A673 (cell line): ENCODE measurements at places on chromosomes 13 and 19. TPM values are rescaled to one million over a fixed set of nuclear protein-coding genes. Genes with fewer than 3 reads are reported as not detected.

Gene ZNF426
- 17.2 and 18.1 TPM in 2 replicates for total RNA-seq

DNA sequence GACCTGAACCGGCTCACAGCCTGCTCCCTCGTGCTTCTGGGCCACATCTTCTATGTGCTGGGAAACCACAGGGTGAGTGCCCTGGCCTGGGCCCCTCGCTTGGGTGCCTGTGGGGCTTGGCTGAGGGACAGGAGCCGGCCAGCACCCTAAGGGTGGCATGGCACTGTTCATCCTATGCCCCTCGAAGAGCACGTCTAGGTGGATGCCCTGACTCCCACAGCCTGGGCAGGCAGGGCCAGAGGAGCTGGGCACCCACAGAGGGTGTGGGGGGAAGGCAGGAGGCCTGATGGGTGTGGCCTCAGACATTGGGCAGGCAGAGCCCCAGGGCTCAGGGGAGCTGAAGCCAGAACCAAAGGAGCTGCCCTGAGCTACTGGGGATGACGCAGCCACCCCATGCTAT lies 28.7 kb downstream of the MAU2 start:
- H3K27me3 ChIP-seq: no peaks in the 10 kb centered on the region
- peaks cover 53% of the 10 kb centered on the region for H3K36me3 ChIP-seq
- no peak overlapping the region for H3K4me3 ChIP-seq

DNA sequence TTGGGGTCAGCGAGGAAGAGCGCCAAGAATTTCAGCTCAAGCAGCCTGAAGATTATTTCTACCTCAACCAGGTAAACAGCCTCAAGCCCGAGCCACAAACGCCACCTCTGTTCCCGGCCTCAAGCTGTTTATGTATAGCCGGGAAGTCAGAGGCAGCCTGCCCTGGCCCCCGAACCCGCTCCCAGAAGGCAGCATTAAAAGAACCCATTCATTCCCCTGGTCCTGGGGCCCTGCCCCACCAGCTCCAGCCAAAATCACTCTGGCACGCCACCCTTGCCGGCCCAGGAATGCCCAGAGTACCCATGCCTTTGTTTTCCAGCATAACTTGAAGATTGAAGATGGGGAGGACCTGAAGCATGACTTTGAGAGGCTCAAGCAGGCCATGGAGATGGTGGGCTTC lies 61.2 kb upstream of the USE1 start:
- no peak overlapping the region for H3K4me3 ChIP-seq
- no peaks in the 10 kb centered on the region for H3K4me1 ChIP-seq
- DNase-seq: no peak
- H3K27me3 ChIP-seq: no peaks in the 10 kb centered on the region
- H3K36me3 ChIP-seq: peaks cover 11% of the 10 kb centered on the region
- H3K27ac ChIP-seq: no peak overlapping the region

- DNase-seq: peak; percentile 32
- H3K27me3 ChIP-seq: no peaks in the 10 kb centered on the region
- no peak overlapping the region for H3K27ac ChIP-seq
- H3K36me3 ChIP-seq: no peaks in the 10 kb centered on the region
Measured at GRCh38 chr13:97743938-97744337, 209.5 kb upstream of the IPO5 start.

DNA sequence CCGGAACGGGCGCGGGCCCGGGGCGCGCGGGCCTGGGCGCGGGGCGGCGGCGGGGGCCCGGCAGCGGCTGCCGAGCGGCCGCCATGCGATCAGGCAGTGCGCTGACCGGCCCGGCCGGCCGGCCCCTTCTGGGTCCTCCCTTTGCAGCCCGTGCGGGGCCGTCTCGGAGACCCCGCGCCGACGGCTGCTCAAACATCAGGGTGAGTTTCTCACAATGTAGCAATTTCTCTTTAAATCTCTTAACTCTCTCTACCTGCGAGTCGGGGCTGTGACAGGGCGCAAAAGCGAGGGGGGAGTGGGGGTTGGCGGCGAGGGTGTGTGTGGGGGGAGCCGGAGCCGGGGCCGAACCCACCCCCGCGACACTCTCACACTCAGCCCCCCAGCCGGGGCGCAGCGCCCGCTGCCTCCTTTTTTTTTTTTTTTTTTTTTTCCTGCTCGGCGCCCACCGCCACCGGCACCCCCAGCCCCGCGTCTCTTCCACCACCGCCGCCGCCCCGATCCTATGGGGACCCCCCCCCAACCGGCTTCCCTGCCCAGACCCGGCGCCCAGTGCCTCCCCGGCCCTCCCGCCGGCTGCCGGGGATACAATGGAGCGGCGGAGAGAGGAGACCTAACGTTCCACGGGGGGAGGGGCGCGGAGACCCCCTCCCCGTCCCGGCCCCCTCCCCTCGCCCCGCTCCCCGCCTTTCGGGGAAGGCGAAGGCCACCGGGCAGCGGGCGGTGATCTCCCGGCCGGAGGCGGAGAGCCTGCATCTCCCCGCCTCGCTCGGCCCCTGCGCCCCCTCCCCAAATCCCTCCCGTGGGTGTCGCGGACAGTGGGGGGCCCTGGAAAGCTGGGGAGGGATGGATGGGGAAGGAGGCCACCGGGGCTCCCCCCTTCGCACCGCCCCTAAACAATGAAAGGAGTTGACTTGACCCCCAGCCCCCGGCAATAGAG lies at the start of gene BICRA:
Gene BICRA (plus strand): TSS at position 166 of the 937 bp plus-strand sequence. CDS start 64,441 bp downstream, outside the sequence.
- peak; percentile 91 for DNase-seq
- H3K27me3 ChIP-seq: no peaks in the 10 kb centered on the region
- H3K4me3 ChIP-seq: peak within 1 kb of the TSS; percentile 96
- peak within 1 kb of the TSS; percentile 92 for H3K27ac ChIP-seq
- H3K4me1 ChIP-seq: peaks cover 29% of the 10 kb centered on the region
- no peaks in the 10 kb centered on the region for H3K36me3 ChIP-seq
